ENCODE measurements at places on chromosomes 6 and 20. TPM values are rescaled to one million over a fixed set of nuclear protein-coding genes. Genes with fewer than 3 reads are reported as not detected.

The PSORS1C1 gene
- total RNA-seq: 4.6 TPM

The TSPO2 gene
- not detected for total RNA-seq

The MDC1 gene
- 15.8 TPM for total RNA-seq

The SCGN gene
- 0.30 TPM for total RNA-seq

The PRSS35 gene
- total RNA-seq: 0.14 TPM

The HLA-DRB5 gene
- total RNA-seq: not detected

The PPP1R3D gene
- total RNA-seq: 2.4 TPM

The BPI gene
- total RNA-seq: not detected

The RHAG gene
- total RNA-seq: not detected

The LCA5 gene
- 0.93 TPM for total RNA-seq

The TBXT gene
- total RNA-seq: not detected

The DZANK1 gene
- 2.1 TPM for total RNA-seq

The QRSL1 gene
- total RNA-seq: 6.6 TPM

The GATA5 gene
- total RNA-seq: 0.66 TPM

The TRIM10 gene
- total RNA-seq: not detected

The TREM2 gene
- total RNA-seq: not detected

The LIN28B gene
- total RNA-seq: 1.3 TPM
